ENCODE measurements at places on chromosomes 7 and 10.

DNA sequence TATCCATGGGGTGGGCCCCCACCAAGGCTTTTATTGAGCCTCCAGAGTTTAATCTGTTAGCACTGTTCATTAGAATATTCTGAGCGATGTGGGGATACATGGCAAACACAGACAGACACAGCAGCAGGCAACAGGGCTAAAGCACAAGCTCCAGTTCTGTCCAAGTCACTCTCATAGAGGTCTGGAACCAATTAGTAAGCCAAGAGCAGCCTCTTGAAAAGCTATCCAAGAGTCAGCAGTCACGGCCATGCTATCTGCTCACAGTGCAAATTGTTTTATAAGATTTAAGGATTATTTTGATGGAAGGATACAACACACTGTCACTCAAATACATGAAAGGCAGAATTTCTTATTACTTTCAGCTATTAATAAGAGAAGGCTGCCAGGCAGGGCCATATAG, 86.4 kb upstream of the DGKB start:
- no peak for DNase-seq

- DNase-seq, result no peak
Measured at GRCh38 chr10:112360308-112361270, 13.3 kb upstream of the ACSL5 start.

DNA sequence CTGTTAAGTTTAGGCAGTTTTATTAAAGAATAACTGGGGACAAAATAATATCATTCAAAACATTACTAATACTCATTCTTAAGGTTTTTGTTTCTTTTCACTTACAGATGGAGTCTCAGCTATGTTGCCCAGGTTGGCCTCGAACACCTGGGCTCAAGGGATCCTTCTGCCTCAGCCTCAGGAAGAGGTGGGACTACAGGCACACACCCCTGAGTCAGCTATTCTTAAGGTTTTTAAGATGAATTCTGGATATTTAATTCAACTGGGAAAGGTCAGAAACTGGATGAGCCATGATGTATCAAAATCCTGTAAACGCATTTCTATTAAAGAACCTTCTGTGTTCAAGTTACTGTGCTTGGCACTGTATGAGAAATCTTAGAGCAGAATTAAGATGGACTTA, 3.5 kb downstream of the OAT start:
- DNase-seq, result no peak

- DNase-seq, result no peak
Measured at GRCh38 chr7:32670110-32671025, 175.1 kb downstream of the AVL9 start.

GRCh38 chr10:14584661-14585060, 190.0 kb downstream of the FAM107B start:
- DNase-seq, result no peak

DNA sequence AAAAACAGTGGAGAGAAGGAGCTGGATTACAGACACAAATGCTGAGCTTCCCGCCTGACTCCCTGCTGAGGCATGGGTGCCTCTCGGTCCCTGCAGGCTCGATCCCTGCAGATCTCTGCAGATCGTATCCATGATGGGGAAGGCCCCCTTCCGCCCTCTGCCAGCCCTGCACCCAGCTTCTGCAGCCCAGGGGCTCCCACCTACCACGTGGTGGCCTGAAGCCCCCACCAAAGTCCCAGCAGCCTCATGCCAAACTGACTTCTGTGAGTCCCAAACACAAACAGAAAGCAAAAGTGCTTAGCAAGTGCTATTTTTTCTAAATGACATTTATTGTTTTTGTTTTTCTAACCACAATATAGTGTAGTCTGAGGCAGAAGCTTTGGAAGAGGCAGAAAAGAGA, 127.1 kb upstream of the CHST15 start:
- no peak for DNase-seq

DNA sequence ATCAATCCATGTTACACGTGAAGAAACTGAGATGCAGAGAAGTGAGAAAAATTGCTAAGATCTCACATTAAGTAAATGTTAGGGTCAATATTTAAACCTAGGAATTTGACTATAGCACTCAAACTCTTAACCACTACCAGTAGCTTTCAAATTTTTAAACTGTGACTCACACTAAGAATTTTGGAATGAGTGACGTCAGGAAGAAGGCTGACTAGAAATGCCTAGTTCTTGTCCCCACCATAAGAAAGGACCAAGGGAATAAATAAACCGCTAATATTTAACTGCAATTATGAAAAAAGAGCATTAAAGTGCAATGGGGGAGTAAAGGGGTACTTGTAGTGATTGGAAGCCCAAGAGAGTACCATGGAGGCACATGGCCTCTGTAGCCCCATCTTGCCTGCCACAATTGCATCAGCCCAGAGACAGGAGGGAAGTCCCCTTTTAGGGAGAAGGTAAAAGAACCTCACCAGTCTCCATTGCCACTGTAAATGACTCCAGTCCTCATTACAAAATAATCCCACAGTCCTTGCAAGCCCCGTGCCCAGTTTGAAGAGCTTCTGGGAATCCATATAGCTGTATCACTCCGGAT, 3.5 kb upstream of the AKR1B1 start:
- no peak for DNase-seq

GRCh38 chr7:134468475-134468874, 9.6 kb upstream of the AKR1B1 start:
- no peak for DNase-seq

DNA sequence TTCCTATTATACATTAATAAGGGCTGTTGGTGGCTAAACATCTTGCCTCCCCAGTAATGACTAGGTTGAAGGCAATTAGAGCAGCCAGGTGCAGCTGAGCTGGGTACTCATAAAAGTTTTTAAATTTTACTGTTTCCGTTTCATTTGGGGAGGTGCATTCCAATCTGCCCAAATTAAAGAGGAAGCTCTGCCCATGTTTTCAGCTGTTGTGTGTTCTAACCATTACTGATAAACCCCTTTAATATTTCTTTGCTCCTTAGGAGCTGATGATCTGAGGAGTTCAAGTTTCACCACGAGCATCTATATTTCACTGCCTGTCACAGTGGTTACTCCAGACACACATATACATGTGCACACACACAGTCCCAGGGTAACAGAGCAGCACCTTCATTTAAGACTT, 94.4 kb downstream of the JAZF1 start:
- DNase-seq, result no peak

DNA sequence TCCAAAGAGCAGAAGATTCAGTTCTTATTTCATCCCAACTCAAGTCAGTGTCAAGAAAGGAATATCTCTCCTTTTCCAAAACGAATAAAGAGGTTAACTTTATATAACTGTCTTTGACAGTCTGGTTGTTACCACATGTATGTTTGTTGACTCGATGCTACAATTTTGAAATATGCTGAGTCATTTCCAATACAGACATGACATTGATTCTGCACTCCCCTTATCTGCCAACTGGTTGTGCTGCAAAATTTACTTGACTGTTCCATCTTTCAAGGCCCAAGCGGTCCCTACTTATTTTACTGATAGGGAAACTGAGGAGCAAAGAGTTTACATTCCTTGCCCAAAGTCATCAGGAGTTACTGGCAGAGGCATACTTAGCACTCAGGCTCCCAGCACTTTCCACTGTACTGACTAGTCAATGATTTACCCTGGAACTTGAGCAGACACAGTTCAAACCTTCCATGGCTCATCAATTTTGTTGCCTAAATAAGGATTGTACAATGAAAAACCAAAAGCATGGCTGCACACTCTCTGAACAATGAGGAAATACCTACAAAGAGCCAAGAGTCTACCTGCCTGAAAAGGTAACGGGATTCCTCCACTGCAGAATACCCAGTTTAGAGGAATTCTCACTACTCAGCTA, 52.8 kb downstream of the ABLIM1 start:
- no peak for DNase-seq

DNA sequence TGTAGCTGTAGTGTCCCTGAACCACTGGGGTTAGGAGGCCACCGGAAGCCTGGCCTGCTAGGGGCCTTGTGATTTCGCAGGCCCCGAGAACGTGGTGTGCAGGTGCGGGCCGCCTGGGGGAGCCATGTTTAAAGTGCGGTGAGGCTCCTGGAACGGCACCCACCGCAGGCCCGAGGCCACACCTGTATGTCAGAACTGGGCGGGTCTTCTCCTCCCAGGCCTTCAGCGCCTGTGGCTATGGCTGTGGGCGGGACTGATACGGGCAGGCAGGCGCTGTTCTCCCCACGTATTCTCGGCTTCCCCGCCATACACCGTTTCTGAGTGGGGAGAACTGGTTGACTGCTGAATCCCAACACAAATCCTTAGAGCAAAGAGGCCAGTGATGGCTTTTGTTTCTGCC, 74.8 kb downstream of the DNAJB6 start:
- DNase-seq, result no peak

GRCh38 chr7:39602351-39602750, 21.0 kb upstream of the RALA start:
- no peak for DNase-seq

DNA sequence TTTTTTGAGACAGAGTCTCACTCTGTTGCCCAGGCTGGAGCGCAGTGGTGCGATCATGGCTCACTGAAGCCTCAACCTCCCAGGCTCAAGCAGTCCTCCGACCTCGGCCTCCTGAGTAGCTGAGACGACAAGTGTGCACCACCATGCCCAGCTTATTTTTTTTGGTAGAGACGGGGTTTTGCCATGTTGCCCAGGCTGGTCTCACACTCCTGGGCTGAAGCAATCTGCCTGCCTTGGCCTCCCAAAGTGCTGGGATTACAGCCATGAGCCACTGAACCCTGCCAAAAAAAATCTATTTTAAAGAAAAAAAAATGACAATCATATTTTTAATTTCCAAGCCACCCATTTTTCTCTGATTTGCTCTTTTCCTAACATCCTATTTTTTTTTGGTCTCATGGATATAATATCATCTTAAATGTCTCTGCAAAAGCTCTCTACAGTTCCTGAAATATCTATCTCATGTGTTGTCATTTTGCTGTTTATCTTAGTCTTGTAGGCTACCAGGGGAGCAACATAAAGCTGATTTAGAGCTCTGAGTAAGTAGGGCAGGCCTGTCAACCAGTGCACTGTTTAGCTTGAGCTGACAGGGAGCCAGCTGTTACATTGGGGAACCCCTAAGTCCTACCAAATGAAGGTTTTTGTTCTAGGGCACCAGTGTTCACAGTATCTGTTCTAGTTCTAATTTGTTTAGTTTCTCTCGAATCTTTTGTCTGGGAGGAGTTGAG, 29.9 kb upstream of the HBP1 start:
- no peak for DNase-seq
